ENCODE measurements at places on chromosomes 7 and 10.

- DNase-seq, result no peak
Observed at GRCh38 chr7:80481196-80481884, 30.5 kb downstream of the GNAT3 start.

- DNase-seq, result no peak
Observed at GRCh38 chr10:129021594-129022304, 445.3 kb upstream of the MGMT start.

DNA sequence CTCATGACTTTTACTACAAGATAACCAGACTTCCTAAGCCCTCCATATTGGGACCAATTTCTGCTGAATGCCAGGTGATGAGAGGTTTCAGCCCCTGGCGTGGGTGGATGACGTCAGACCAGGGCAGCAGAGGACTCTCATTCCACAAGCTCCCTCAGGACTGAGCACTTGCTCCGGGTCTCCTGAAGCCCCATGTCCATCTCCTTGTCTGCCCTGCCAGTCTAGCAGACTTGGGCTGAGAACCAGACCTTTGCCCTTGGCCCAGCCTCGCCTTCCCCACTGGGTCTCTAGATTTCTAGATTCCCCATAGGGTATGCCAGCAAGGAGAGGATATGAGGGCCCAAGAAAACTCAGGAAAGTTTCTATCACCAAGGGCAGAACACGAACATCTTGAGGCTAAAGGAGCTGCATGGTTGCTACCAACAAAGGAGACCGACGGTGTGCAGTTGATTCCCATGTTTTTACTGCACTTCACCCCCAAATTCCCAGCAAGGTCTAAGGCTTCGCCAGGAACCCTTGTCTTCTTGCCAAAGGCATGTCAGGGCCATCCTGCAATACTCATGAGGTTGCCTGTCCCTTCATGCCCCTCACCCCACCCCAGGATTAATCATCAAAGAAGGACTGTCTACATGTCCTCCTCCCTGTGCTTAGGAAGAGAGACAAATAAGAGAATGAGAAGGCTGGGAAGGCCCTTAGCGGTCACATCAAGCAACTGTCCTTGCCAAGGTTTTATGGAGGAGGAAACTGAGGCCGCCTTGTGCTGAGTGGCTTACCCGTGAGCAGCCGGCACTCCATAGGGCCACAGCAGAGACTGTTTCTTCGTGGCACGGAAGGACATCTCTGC lies 96.5 kb upstream of the MACROH2A2 start:
- no peak for DNase-seq

- DNase-seq, result no peak
Observed at GRCh38 chr7:4184653-4185052, 497.4 kb upstream of the FOXK1 start.

- DNase-seq, result no peak
Observed at GRCh38 chr10:11097686-11098085, 80.0 kb downstream of the CELF2 start.

DNA sequence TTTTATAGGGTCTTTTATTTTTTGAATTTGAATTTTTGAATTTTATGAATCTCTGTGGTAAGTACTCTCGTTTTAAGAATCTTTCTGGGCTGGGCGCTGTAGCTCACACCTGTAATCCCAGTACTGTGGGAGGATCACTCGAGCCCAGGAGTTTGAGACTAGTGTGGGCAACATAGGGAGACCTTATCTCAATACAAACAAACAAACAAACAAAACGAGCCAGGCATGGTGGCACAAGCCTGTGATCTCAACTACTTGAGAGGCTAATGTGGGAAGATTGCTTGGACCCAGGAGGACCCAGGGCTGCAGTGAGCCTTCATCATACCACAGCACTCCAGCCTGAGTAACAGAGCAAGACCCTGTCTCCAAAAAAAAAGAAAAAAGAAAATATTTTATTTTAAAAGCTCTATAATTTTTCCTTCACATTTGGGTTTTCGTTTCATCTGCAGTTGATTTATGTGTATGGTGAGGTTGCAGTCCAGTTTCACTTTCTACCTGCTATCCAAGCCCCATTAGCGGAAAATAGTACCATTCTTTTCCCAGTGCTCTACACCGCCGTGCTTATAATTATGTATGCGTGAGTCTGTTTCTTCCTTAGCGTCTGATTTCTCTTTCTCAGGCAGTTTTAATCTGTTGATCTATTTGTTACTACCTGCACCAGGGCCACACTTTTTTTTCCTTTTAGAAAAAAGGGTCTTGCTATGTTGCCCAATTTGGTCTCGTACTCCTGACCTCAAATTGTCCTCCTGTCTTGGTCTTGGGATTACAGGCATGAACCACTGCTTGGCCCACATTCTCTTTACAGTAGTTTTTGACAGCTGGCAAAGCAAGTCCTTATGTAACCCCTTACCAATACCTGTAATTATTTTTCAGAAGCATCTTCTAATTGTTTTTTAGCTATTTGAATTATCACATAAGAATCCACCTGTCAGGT lies 21.7 kb downstream of the TRIM24 start:
- no peak for DNase-seq

- DNase-seq, result no peak
Observed at GRCh38 chr7:29561271-29561670, 2.4 kb upstream of the PRR15 start.

GRCh38 chr7:115356999-115357702 lies 435.3 kb downstream of the MDFIC start:
- no peak for DNase-seq

- no peak for DNase-seq
Observed at GRCh38 chr7:85840554-85840953, 653.7 kb upstream of the SEMA3D start.

GRCh38 chr7:38191791-38192190 lies 13.7 kb downstream of the STARD3NL start:
- no peak for DNase-seq

- DNase-seq, result peak; percentile 30
Observed at GRCh38 chr7:100799037-100799896, 28.1 kb downstream of the EPHB4 start.

- no peak for DNase-seq
Observed at GRCh38 chr10:125193306-125193877, 33.0 kb upstream of the CTBP2 start.

- DNase-seq, result no peak
Observed at GRCh38 chr10:73887294-73888039, 13.1 kb upstream of the CAMK2G start.

DNA sequence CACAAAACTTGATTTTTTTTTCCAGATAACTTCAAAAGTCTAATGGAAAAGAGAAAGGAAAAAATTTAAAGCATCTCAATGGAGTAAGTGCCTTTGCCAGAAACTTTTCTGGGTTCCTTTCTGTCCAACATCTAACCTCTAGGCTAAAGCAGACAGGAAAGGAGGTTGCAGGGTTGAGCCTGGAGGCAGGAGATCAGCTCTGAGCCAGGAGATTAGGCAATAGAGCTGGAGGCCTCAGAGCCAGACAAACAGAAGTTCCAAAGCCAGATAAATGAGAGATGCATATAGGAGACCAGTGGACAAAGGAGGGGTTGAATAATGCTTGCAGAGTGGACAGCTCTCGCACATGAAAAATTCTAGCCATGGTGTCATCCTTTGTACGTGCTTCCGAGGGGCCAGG lies 42.9 kb downstream of the CHN2 start:
- no peak for DNase-seq

DNA sequence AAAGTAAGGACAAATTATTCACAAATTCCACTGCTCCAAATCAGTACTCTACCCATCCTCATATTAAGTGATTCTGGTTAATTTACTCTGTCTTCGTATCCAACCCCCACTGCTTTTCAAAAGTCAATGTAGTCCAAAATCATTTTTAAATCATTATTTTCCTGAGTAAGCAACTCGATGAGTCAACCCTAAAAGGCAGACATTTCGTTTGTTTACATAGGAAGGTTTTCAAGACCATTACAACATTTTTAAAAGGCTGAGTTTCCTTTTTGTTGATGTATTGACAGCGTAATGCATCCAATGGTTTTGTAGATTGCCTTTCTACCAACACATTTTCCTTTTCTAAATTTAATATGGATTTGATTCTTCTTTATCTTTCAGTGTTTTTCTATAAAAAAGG lies 523.0 kb upstream of the ANKRD30A start:
- DNase-seq, result no peak

- no peak for DNase-seq
Observed at GRCh38 chr10:775245-776075, 86.0 kb upstream of the DIP2C start.

Data from T-cell (primary cell).